ENCODE measurements at places on chromosomes 6 and 20.

- no peak for DNase-seq
These were observed at the start of gene TFAP2B for GRCh38 chr6:50818673-50819072. TFAP2B (plus strand) TSS chr6:50818871; CDS start chr6:50818892, 21 bp downstream.

- DNase-seq = no peak
These were observed 447.8 kb upstream of the BTBD3 start for GRCh38 chr20:11469795-11470435.

DNA sequence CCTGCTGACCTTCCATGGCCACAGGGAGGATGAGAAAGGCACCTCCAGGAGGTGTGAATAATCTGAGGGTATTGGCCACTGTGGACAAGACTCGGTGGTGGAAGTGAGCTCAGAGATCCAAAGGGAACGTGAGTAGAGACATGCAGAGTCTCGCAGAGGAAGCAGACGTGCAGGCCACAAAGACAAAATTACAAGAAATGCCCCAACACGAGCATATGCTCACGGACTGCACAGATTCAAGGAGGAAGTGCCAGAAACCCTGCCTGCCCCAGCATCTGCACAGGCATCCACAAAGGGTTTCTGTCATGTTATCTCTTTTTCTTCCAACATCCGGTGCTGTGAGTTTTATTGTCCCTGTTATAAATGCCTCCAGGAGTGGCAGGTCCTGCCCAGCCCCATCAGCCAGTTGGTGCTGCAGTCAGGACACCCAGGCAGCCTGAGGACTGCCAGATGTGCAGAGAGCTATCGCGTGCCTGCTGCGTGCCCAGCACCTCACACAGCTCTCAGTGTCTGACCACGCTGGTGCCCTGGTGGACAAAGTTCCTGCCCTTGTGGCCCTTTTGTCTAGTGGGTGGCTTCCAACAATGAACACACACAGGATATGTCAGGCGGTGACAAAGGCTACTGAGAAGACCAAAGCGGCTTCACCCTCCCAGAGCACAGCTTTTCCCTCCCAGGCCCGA, 34.0 kb upstream of the FANCE start:
- DNase-seq = peak; percentile 76

DNA sequence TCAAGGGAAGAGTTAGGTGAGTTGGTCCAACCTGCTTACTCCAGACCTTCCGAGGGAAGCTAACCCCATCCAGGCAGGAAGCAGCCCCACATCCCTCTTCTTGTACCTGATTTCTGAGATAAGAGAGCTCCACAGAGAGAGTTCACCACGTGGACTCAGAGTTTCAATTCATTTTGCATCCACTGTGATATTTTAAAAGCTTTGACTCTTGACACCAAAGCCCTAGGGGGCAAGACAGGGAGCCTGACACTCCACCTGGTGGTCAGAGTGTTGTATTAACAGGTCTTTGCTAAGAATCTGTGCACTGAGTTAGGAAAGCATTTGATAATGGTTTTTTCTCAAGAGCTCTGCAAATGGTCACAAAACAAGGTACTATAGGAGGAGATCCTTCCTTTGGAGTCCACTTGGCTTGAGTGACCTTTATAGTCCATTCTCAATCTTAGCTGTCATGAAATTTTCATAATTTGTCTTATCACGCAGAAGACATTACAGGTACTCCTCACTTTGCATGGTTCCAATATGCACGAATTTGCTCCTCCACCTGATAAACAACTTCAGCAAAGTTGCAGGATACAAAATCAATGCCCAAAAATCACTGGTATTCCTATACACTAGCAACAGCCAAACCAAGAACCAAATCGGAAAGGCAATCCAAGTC, 56.2 kb upstream of the RIPOR2 start:
- DNase-seq = peak; percentile 92

DNA sequence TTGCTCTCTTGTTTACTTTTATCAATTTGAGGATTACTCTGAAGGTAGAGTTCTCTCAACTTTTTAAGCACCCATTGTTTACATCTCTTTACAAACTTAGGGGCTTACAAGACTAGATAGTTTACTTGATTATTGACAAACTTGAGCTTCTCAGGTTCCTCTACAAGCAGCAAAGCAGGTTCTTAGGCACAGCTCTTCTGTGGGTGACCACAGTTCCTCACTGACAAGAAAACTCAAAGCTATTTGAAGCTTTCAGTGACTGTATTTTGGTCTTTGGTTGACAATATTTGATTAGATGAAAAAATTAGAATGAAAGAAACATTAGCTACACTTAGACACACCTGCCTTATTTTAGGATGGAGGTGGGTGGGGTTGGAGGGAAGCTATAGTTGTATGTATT, 327.3 kb upstream of the RUNX2 start:
- DNase-seq = peak; percentile 66

DNA sequence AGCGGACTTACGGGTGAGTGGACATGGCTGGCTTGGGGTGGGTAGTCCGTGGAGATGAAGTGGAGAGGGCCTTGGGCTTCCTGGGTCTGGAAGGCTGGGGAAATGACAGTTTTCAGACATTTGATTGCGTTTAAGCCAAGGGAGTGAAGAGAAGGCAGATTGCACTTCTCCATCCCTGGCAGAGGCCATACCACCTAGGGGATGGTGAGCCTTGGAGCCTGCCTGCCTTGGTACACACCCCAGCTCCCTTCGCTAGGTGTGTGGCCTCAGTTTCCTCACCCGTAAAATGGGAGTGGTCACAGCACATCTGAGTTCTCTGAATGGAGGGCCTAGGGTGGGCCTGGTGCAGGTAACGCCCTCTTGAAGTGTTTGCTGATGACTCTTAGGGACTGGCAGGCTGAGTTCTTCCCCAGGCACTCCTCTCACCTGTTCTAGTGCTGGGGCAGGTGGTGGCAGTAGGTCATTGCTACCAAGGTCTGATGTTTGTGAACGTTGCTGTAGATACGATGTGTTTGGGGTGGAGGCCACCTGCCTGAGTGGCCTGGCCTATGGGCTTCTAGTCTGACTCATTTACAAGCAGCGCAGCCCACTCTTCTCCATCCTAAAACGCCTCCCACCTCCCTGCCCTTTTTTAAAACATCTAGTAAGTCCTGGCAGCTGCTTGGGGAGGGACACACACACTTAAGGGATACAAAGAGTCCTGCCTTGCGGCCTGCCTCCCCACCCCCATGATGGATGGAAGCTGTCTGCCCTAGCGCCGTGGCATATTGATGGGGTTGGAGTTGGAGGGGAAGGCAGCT, 2.3 kb downstream of the RBM38 start:
- DNase-seq = no peak

GRCh38 chr6:10578723-10579122, 57.6 kb downstream of the GCNT2 start:
- DNase-seq = no peak

DNA sequence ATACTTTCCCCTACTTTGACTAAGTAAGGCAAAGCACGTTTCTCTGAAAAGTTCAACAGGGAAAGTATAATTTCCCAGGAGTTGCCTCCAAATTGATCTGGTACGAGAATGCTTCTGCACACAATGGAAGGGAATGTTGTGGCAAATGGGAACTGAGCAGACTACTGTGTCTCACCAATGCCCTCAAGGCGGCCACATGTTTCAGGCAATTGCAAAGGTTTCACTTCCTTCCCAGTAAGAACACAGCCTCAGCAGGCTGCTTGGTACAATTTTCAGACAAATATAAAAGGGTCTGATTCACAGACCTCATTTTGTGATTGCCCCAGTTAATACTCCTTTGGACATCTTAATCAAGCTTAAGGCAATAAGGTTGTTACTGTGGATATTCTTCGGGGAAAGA, 71.2 kb downstream of the KIAA0319 start:
- DNase-seq = no peak

GRCh38 chr20:15986690-15987089, 586.6 kb downstream of the KIF16B start:
- no peak for DNase-seq

DNA sequence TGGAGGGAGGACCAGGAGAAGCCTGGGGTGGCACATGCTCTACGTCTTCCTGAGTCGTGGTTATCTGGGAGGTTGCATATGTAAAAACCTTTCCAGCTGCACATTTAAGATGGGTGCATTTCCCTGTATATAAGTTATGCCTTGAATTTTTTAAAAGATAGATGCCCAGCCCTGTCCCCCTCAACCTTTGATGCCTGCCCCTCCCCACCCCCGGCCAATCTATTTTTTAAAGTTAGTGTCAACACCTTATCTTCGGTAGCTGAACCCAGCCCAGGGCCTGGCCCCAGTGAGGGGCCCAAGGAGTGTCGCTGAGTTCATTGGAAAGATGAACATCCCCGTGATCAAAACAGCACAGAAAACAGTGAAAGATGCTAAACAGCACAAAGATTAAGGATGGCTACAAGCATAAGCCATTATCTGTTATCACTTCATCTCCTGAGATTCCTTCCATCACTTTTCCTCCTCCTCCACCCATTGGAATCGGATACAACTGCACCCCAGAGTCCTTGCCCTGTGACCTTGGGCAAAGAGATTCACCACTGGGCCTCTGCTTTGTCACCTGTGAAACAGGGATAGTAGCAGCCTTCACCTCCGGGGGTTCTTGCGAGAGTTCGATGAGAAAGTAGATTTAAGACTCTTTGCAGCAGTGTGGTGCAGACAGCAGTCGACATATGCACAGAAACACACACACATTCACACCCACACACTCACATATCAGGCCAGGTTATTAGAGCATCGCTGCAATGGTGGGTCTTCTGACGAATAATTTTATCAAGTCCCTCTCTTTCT, 47.5 kb downstream of the SIRPA start:
- no peak for DNase-seq

DNA sequence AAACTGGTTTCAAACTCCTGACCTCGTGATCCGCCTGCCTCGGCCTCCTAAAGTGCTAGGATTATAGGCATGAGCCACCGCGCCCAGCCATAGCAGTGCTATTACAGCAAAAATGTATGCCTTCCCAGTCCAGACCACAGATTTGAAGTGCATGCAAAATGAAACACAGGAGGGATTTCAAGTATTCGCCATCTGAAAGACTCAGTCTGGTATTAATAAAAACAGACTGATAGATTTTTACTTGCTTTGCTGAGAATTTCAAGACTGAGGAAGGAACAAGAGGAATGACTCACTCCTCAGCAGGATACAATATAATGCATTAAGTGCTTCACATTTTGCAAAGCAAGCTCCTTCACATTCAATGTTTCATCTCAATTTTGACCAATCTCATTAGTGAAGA, 134.9 kb downstream of the TMEM200A start:
- peak; percentile 46 for DNase-seq
